Activated CD8-positive, alpha-beta memory T cell treated with anti-CD3 and anti-CD28 coated beads for 4 hours (primary cell): ENCODE measurements at places on chromosomes 3 and 15.

DNA sequence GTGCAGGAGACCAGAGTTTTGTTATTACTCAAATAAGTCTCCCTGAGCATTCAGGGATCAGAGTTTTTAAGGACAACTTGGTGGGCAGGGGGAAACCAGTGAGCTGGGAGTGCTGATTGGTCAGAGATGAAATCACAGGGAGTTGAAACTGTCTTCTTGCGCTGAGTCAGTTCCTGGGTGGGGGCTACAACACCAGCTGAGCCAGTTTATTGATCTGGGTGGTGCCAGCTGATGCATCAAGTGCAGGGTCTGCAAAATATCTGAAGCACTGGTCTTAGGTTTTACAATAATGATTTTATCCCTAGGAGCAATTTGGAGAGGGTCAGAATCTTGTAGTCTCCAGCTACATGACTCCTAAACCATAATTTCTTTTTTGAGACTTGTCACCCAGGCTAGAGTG is 13.8 kb upstream of the ZNF662 start:
- no peak for DNase-seq

DNA sequence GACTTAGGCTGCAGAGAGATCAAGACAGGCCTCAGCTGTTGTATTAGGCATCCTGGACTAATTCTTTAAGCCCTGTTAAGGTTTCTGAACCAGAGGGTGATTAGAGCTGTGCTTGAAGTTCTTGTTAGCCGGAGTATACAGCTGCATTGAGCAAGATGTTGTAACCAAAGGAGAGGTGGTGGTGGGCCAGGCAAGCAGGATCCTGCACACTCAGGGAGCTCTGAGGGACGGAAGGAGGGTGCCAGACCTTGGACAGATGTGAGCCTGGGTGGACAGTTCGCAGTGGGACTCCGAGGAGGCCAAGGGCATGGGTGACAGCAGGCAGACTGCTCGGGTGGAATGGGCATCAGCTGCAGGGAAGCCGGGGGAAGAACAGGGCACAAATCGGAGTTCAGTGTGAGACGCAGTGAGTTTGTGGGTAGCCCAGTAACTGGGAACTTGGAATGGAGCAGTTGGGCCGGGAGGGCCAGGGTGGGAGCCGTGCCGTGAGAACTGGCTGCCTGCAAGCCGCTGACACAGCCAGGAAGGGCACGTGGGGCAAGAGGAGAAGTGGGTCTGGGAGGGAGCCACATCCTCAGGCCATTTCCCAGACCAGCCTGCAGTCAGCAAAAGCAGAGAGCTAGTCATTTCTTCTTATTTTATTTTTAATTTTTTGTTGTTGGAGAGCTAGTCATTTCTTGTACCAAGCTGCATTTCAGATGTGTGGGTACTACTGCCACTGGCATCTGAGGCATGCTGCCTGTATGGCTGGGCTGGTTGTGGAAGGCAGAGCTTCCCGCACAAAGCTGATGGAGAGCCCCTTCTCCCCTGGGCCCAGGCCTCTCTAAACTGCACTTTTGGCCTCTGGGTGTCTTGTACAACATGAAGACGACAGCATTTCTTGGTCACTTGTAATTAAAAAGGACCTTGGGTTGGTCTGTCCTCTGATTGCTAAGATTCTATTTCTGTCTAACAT is 61.0 kb downstream of the PGPEP1L start:
- no peak for DNase-seq

- DNase-seq, result no peak
These were observed 60.5 kb upstream of the LRTM1 start for GRCh38 chr3:54988302-54988837.

GRCh38 chr3:187957582-187957981 is 196.4 kb upstream of the LPP start:
- DNase-seq, result no peak

- no peak for DNase-seq
These were observed 505.1 kb downstream of the FHIT start for GRCh38 chr3:60746043-60746638.

DNA sequence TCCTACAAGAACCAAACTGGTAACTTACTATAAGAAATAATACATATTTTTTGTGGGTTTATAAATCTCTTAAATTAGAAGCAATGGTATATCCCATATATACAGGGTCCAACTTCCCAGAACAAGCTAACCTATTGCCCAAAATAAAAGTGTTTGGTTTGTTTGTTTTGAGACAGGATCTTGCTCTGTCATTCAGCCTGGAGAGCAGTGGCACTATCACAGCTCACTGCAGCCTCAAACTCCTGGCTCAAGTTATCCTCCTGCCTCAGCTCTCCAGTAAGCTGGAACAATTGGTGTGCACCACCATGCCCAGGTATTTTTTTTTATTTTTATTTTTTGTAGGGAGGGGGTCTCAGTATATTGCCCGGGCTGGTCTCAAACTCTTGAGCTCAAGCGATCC is 135.4 kb downstream of the TFDP2 start:
- no peak for DNase-seq

- DNase-seq, result no peak
These were observed 39.8 kb downstream of the EOGT start for GRCh38 chr3:68973639-68974038.

DNA sequence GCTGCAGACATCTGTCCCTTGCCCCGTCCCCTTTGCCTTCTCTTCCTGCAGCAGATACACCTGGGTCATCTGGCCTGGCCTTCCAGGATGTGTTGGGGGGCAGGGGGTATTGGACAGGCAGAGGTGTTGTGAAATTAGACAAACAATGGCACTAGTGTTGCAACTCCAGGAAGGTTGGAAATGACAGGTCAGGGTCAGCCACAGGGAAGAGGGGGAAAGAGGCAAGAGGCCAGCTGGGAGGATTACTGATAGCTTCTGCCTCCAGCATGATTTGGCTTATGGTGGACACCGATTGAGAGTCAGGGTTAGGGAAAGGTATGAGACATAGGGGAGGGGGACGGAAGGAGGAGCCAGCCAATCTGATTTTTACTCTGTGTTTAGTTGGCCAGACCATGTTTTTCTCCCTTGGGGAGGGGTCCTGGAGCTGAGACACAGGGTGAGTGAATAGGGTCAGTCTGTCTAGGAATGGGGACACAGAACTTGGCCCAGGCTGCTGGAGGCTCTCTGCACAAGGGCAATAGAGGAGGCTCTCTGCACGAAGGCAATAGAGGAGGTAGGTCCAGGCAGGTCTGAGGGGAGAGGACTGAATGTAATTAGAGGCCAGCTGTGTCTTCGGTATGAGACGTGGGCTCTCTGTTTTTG is 3.4 kb upstream of the ATP2B2 start:
- no peak for DNase-seq

GRCh38 chr3:15646851-15647511 is 45.4 kb downstream of the BTD start:
- DNase-seq, result no peak

DNA sequence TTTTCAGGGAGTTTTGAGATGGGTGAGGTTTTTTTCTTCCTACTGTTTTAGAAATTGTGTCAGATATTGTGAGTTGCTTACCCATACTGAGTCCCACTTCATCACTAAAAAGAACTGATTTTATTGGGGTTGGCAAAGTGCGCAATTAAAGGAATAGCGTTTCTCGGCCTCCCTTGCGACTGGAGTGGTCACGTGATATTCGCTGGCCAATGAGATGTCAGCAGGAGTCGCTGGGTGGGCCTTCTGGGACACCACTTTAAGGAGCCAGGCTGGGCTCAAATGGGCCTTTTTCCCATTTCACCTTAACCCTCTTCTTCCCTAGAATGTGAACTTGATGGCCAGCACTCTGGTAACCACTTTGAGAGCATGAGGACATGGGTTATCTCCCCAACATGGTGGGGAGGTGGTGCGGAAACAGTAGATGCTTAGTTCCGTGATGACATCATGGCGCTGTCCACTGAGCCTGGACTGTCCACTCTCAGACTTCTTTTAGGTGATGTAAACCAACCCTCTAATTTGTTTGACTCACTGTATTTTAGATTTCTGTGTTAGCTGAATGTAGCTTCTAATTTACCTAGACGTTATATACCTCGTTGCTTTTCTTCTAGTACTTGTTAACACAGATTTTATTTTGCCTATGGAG is 13.2 kb upstream of the IQCF5 start:
- DNase-seq, result no peak

GRCh38 chr3:190586631-190587011 is 72.7 kb downstream of the IL1RAP start:
- DNase-seq, result peak; percentile 18

GRCh38 chr3:74302969-74303368 is 311.5 kb downstream of the CNTN3 start:
- no peak for DNase-seq
